HepG2 (cell line): ENCODE measurements at places on chromosomes 13 and 19. TPM values are rescaled to one million over a fixed set of nuclear protein-coding genes. Genes with fewer than 3 reads are reported as not detected.

ZNF586 gene
- 2.1 and 3.4 TPM in 2 replicates for total RNA-seq

COX7A1 gene
- not detected in 2 replicates for total RNA-seq

PLA2G4C gene
- 0.87 and 1.7 TPM in 2 replicates for total RNA-seq

NLRP9 gene
- total RNA-seq = not detected in 2 replicates

EDDM13 gene
- total RNA-seq = not detected in 2 replicates

KRTDAP gene
- 0.86 TPM in 1 of 2 replicates, not detected in the other for total RNA-seq

RUBCNL gene
- total RNA-seq = not detected in 2 replicates

GRCh38 chr13:93467175-93467574 is 240.6 kb downstream of the GPC6 start:
- no peaks in the 10 kb centered on the region for H3K4me1 ChIP-seq
- H3K4me3 ChIP-seq = no peak overlapping the region
- H3K36me3 ChIP-seq = no peaks in the 10 kb centered on the region
- H3K27me3 ChIP-seq = no peaks in the 10 kb centered on the region
- H3K27ac ChIP-seq = no peak overlapping the region

GRCh38 chr19:17242431-17243208 is 3.1 kb downstream of the NR2F6 start:
- H3K4me3 ChIP-seq = peak overlapping the region; percentile 92
- DNase-seq = no peak
- H3K27me3 ChIP-seq = no peaks in the 10 kb centered on the region
- peak overlapping the region; percentile 95 for H3K27ac ChIP-seq
- peaks cover 72% of the 10 kb centered on the region for H3K4me1 ChIP-seq
- H3K36me3 ChIP-seq = peaks cover 11% of the 10 kb centered on the region; the same call in 2 of the 3 replicates

GRCh38 chr19:51815043-51815442 is 20.1 kb downstream of the FPR3 start:
- no peak overlapping the region for H3K27ac ChIP-seq
- no peak overlapping the region for H3K4me3 ChIP-seq
- peaks cover 2% of the 10 kb centered on the region; the same call in 1 of the 2 replicates for H3K4me1 ChIP-seq
- no peaks in the 10 kb centered on the region for H3K36me3 ChIP-seq
- no peak for DNase-seq

DNA sequence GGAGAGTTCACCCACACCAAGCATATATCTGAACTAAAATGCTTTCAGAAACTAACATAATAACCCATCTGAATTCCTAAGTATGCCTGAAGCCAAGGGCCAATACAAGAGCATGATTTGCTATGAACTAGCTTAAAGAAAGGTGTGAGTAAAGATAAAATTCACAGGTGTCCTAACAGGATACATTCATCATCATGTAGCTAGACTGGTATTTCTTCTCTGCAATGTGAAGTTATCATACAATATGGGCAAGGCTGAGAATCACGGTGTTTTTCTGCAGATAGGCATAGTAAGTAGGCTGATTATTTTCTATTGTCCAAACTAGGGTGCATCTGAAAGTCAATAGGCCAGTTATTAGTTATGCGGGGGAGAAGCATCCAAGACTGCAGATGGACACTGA is 63.1 kb downstream of the STK24 start:
- H3K4me3 ChIP-seq = no peak overlapping the region
- peaks cover 15% of the 10 kb centered on the region for H3K36me3 ChIP-seq
- H3K27ac ChIP-seq = no peak overlapping the region
- no peaks in the 10 kb centered on the region for H3K27me3 ChIP-seq
- H3K4me1 ChIP-seq = peaks cover 40% of the 10 kb centered on the region

DNA sequence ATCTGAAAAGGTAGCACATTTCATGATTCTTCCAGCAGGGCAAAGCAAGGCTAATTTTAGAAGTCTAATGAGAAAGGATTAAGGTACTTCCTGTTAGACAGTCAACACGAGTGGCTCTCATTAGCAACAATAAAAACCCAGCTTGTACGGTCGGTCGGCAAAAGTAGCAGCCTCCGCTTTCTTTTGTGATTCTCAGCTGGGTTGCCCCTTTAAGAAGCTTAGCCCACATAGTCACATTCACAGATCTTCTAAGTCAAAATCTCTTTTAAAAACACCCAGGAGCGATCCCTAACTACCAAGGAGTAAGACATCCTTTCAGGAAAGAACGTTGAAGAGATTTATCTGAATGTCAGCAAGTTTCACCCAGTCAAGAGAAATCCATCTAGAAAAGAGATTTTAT is 684.8 kb downstream of the DIAPH3 start:
- no peaks in the 10 kb centered on the region for H3K4me1 ChIP-seq
- H3K36me3 ChIP-seq = no peaks in the 10 kb centered on the region
- no peak overlapping the region for H3K4me3 ChIP-seq
- no peaks in the 10 kb centered on the region for H3K27me3 ChIP-seq
- no peak overlapping the region for H3K27ac ChIP-seq

DNA sequence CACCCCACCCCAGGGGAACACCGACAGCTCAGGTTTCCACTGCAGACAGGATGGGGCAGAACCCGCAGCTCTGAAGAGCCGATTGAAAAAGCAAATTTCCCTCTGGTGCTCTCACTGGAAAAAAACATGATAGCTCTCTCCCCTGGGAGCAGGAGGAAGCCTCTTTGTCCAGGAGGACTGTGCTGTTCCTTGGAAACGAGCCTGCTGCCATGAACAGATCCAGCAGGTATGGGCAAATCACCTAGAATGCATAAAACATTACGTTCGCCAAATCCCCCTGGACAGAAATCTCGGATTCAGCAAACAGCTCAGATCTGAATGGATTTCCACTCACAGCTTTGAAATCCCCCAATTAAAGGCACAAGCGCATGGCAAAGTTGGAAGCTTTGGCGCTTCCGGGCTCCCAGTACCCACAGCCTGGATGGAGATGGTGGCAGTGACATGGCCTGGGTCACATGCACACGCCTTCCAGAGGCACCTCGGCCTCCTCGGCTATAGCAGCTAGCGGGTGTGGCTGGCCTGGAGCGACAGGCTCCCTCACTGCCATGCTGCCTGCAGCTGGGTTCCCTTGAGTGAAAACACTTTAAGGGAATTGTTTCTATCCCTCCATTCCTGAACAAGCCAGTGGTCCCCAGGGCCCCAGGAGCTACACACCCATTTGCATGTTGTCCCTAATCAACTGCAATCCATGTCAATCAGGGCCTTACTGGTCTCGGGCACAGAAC is 59.1 kb downstream of the CEBPG start:
- H3K27ac ChIP-seq = no peak overlapping the region
- H3K4me1 ChIP-seq = no peaks in the 10 kb centered on the region

- DNase-seq = no peak
- peaks cover 29% of the 10 kb centered on the region for H3K27me3 ChIP-seq
- no peaks in the 10 kb centered on the region for H3K36me3 ChIP-seq
- H3K4me3 ChIP-seq = no peak overlapping the region
Measured at GRCh38 chr19:32227561-32228165, 117.7 kb upstream of the ZNF507 start.

GRCh38 chr13:42996584-42996983 is 4.5 kb upstream of the EPSTI1 start:
- no peaks in the 10 kb centered on the region for H3K36me3 ChIP-seq
- peak; percentile 9 for DNase-seq
- H3K27me3 ChIP-seq = peaks cover 2% of the 10 kb centered on the region; the same call in 1 of the 2 replicates
- no peak overlapping the region for H3K4me3 ChIP-seq
- H3K4me1 ChIP-seq = peaks cover 16% of the 10 kb centered on the region; the same call in 1 of the 2 replicates
- H3K27ac ChIP-seq = no peak overlapping the region

DNA sequence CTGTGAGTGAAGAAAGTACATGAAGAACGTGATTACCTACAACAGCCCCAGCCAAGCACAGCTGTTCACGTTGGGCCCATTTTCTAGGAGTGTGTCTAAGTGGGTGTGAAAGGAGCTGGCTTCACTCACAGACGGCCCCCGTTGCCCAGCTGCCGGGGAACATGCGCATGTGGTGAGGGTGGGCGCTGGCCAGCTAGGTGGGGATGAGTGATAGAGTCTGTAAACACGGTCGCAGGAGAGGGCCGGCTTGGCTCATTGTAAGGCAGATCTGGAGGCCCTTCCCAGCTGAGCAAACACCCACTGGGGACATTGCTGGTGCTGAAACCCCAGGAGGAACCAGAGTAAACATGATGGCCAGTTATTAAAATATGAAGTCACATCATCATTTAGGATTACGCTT is 160.5 kb downstream of the TEX29 start:
- H3K27ac ChIP-seq = no peak overlapping the region
- peaks cover 3% of the 10 kb centered on the region for H3K27me3 ChIP-seq
- no peak overlapping the region for H3K4me3 ChIP-seq
- no peaks in the 10 kb centered on the region for H3K4me1 ChIP-seq
- no peaks in the 10 kb centered on the region for H3K36me3 ChIP-seq

GRCh38 chr19:33699754-33700407 is 78.1 kb downstream of the CHST8 start:
- DNase-seq = no peak
- H3K27me3 ChIP-seq = peaks cover 40% of the 10 kb centered on the region; the same call in 2 of the 3 replicates
- H3K4me1 ChIP-seq = no peaks in the 10 kb centered on the region
- H3K36me3 ChIP-seq = no peaks in the 10 kb centered on the region
- no peak overlapping the region for H3K27ac ChIP-seq

DNA sequence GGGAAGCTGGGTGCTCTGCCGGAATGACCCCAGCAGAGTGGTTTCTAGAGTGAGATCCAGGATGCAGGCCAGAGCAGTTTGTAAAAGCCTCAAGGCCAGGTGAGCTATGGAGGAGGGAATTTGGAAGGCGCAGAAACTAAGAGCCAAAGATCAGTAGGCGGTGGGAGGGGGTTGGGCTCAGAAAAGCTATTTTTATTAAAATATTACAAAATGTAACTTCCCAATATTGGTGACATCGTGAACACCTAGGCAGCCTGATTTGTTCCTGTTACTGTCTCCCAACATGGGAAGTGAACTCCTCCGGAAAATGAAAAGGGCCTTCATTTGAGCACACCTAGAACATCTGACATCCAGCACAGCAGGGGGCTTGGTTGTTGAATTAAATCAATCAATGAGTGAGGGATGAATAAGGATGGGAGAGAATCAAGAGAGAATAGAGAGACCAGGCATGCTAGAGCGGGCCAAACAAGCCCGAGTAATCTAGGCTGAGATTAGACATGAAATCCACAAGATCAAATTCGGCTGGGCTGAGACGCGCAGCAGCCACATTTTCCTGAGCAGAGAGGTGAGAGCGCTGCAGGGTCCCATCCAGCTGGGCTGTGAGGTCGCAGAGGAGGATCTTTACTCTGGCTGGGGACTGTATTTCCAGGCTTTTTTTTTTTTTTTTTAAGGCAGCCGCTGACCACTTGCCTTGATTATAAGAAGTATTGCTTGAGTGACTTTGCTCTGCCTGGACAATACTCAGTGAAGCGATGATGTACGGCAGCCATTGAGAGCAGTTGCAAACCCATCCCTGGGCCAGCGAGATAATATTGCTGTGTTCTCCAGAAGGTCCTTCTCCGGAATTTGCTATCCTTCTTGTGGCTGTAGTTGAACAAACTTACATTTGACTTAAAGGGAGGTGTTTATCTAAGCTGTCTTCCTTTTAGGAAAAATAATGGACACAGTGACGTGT is 178.0 kb upstream of the KL start:
- no peaks in the 10 kb centered on the region for H3K27me3 ChIP-seq
- H3K4me3 ChIP-seq = no peak overlapping the region
- no peak overlapping the region for H3K27ac ChIP-seq
- H3K4me1 ChIP-seq = peaks cover 10% of the 10 kb centered on the region; the same call in 1 of the 2 replicates

GRCh38 chr19:19209372-19209771 is 2.4 kb upstream of the NCAN start:
- no peaks in the 10 kb centered on the region for H3K36me3 ChIP-seq
- DNase-seq = no peak
- H3K4me3 ChIP-seq = no peak overlapping the region
- H3K4me1 ChIP-seq = no peaks in the 10 kb centered on the region

- no peak for DNase-seq
- H3K27ac ChIP-seq = no peak overlapping the region
- peaks cover 7% of the 10 kb centered on the region; the same call in 1 of the 2 replicates for H3K4me1 ChIP-seq
- peaks cover 24% of the 10 kb centered on the region for H3K36me3 ChIP-seq
- no peaks in the 10 kb centered on the region for H3K27me3 ChIP-seq
- H3K4me3 ChIP-seq = no peak overlapping the region
Measured at GRCh38 chr19:47176071-47176626, 45.5 kb downstream of the SAE1 start.

DNA sequence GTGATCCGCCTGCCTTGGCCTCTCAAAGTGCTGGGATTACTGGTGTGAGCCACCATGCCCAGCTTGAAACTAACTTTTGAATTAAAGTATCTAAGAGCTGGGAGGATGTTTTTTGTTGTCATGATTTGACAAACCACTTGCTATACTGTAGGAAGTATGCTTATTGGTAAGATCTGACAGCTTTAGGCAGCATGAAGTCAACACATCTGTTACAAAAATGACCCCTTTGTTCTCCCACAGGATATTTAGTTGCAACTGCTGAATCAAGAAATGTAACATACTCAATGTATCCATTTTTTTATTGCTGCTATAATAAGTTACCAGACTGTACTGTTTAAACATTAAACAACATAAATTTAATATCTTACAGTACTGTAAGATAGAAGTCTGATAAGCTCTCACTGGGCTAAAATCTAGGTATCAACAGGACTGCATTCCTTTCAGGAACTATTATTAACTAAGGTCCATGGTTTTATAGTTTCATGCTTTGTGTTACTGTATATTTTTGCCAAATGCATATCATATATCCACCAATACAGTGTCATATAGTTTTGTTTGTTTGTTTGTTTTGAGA is 22.8 kb upstream of the LRP3 start:
- H3K4me3 ChIP-seq = no peak overlapping the region
- no peaks in the 10 kb centered on the region for H3K36me3 ChIP-seq
- no peak overlapping the region for H3K27ac ChIP-seq
- no peaks in the 10 kb centered on the region for H3K27me3 ChIP-seq
- H3K4me1 ChIP-seq = peaks cover 49% of the 10 kb centered on the region

DNA sequence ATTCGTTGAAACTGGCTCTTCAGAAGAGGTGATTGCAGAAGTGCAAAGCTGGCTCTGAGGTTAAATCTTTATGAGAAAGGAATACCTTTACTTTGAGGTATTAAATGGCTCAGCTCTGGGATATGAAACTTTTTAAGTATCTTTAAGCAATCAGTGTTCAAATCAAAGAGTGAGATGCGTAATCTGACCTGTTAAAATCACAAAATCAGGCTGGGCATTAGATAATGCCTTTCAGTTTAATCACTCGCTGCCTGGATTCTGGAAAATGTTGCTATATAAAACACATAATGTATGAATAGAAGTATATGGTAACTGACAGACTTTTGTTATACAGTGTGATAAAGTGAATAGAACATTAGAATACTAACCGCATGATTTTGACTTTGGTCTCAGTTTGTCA is 2.0 kb upstream of the DGKH start:
- no peak for DNase-seq
- no peak overlapping the region for H3K27ac ChIP-seq
- peaks cover 32% of the 10 kb centered on the region for H3K27me3 ChIP-seq

- no peaks in the 10 kb centered on the region for H3K4me1 ChIP-seq
- H3K27ac ChIP-seq = no peak overlapping the region
- H3K27me3 ChIP-seq = no peaks in the 10 kb centered on the region
- H3K36me3 ChIP-seq = no peaks in the 10 kb centered on the region
- no peak for DNase-seq
Measured at GRCh38 chr13:59422646-59423045, 741.1 kb downstream of the DIAPH3 start.

GRCh38 chr13:98450539-98451111 is 126.3 kb downstream of the STK24 start:
- H3K4me3 ChIP-seq = no peak overlapping the region
- H3K27me3 ChIP-seq = no peaks in the 10 kb centered on the region
- peaks cover 23% of the 10 kb centered on the region for H3K4me1 ChIP-seq
- peak overlapping the region; percentile 14 for H3K27ac ChIP-seq

- no peak overlapping the region for H3K4me3 ChIP-seq
- no peaks in the 10 kb centered on the region for H3K27me3 ChIP-seq
- no peak for DNase-seq
- H3K4me1 ChIP-seq = no peaks in the 10 kb centered on the region
Measured at GRCh38 chr13:44249431-44249836, 124.2 kb upstream of the SERP2 start.

GRCh38 chr13:23729531-23729930 is 159.3 kb downstream of the TNFRSF19 start:
- no peak for DNase-seq
- no peaks in the 10 kb centered on the region for H3K27me3 ChIP-seq
- H3K36me3 ChIP-seq = no peaks in the 10 kb centered on the region
- H3K4me3 ChIP-seq = no peak overlapping the region
